Stimulated activated CD4-positive, alpha-beta T cell treated with anti-CD3 and anti-CD28 coated beads, Interleukin-1b, Interleukin-23, amount 100 ng/mL, for 48 hours (primary cell): ENCODE measurements at places on chromosomes 1 and 21.
A peak's percentile ranks its signal among the peaks of the same experiment; 100 is the strongest.

DNA sequence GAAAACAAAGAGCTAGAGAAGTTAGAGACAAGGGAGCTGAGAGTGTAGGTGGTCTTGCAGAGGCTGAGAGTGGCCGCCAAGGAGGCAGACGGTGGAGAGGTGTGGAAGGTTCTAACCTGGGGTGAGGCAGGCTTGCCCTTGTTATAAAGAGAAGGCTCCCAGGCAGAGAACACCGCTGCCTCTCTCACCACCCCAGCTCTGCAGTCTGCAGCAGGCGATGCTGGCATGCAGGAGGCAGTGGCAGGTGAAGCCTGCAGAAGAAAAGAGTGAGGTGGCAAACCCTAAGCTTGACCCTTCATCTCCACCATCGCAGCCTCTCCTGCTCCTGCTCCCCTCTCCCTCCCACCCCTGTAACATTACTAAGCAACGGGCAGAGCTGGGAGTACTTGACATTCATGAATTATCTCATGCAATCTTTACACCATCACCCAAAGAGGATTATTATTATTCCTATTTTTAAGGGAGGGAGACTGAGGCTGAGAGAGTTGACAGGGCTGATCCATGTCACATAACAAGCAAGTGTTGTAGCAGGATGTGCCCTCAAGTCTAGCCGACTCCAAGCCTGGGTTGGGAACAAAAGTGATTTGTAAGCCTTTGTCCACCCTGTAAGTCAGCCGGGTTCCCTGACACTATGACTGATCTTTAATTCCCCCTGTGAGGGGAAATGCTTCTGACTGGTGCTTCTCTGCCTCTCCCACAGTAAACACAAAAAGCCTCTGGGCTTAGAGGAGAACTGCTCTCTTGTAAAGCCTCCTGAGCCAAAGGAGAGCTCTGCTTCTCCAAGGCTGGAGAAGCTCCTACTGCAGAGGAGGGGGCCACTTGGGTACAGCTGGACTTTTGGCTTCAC, 36.1 kb downstream of the KANK4 start:
- no peak for DNase-seq

DNA sequence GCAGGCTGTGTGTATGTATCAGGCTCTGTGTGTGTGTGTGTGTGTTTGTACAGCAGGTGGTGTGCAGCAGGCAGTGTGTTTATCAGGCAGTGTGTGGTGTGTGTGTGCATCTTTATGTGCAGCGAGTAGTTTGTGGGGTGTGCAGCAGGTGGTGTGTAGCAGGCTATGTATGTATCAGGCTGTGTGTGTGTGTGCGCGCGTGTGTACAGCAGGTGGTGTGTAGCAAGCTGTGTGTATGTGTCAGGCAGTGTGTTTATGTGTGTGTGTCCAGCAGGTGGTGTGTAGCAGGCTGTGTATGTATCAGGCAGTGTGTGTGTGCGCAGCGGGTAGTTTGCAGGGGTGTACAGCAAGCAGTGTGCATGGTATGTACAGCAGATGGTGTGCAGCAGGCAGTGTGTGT, 29.0 kb downstream of the PTPRF start:
- DNase-seq = no peak

DNA sequence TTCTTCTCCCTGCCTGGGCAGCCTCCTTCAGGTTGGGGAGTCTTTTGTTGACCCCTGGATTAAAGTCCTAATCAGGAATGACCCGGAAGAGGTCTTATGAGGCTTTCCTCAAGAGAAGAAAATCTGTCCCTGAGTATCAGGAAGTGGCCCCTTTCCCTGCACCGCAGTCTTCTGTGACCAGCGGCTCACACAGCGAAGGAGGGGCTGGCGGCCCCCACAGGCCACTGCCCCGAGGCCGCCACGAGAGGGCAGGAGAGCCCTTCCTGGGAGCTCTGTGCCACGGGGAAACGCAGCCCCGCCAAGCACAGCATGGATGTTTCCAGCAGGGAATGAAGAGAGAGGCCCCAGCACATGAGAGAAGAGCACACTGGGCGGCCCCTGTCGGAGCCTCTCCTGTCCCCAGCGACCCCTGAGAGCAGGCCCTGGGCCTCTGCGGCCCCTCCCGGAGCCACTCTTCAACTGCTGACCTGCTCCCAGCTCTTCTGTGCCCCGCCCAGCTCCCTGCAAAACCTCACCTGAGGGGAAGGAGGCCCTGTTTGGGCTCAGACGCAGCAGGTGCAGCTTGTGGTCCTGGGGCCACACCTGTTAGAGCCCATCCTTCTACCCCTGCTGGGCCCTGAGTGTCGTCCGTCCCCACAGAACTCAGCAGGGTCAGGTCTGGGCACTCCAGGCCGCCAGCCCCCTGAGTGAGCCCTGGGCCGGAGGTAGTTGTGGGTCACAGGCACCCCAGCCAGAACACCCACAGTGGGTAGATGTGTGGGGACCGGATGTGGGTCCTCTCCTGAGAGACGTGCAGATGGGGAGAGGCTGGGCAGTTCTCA, 4.9 kb upstream of the POFUT2 start:
- DNase-seq = peak; percentile 67

GRCh38 chr1:36089393-36090121, 865 bp downstream of the ADPRS start:
- DNase-seq = no peak

GRCh38 chr1:48940354-48940753, 163.7 kb upstream of the BEND5 start:
- DNase-seq = no peak

GRCh38 chr1:214290424-214291037, 9.6 kb downstream of the SMYD2 start:
- DNase-seq = no peak

- no peak for DNase-seq
These were observed 123.6 kb downstream of the ELAVL4 start for GRCh38 chr1:50232336-50232735.

DNA sequence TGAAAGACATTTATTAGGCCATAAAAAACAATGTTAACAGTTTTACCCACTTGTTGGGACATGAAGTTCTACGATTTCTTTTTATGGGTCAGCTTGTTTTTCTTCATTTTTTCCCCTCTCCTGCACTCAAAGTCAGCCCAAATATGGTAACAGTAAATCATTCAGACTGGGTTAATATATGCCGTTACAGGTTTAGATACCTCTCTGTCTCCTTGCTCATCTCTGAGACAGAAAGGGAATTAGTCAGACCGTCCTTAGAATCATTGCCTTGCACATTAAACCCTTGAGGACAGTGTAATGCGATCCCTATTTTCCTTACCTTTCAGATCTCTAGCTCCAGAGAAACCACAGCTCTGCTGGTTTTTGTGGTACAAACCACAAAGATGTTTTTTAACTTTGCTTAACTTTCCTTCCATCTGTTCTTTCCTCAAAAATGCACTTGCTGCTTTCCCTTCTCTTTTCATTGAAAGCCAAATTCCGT, 613.3 kb downstream of the PLPP3 start:
- no peak for DNase-seq

- DNase-seq = no peak
These were observed 4.8 kb upstream of the TFF3 start for GRCh38 chr21:42319851-42320572.

- no peak for DNase-seq
These were observed 3.0 kb downstream of the HSPB7 start for GRCh38 chr1:16014509-16015482.

- no peak for DNase-seq
These were observed 14.7 kb downstream of the DOP1B start for GRCh38 chr21:36171336-36171735.

DNA sequence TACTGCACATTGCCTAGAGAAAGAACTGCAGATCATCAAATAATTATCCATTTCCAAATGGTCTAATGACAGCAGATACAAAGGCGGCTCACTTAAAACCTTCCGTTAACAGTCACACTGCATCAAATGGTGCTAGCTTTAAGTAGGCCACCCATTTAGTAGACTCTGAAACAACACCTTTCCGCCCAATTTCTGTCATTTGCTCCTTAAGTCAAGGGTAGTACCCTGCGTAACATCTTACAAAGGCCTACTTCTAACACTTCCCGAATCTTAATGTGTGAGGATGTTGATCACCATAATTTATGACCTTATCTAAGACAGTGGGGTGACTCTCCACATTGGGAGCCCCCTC, 692 bp upstream of the RALGPS2 start:
- DNase-seq = no peak

- DNase-seq = no peak
These were observed 1.8 kb downstream of the SH2D5 start for GRCh38 chr1:20730690-20731056.

- DNase-seq = no peak
These were observed 93.2 kb upstream of the HNRNPU start for GRCh38 chr1:244957525-244957924.

DNA sequence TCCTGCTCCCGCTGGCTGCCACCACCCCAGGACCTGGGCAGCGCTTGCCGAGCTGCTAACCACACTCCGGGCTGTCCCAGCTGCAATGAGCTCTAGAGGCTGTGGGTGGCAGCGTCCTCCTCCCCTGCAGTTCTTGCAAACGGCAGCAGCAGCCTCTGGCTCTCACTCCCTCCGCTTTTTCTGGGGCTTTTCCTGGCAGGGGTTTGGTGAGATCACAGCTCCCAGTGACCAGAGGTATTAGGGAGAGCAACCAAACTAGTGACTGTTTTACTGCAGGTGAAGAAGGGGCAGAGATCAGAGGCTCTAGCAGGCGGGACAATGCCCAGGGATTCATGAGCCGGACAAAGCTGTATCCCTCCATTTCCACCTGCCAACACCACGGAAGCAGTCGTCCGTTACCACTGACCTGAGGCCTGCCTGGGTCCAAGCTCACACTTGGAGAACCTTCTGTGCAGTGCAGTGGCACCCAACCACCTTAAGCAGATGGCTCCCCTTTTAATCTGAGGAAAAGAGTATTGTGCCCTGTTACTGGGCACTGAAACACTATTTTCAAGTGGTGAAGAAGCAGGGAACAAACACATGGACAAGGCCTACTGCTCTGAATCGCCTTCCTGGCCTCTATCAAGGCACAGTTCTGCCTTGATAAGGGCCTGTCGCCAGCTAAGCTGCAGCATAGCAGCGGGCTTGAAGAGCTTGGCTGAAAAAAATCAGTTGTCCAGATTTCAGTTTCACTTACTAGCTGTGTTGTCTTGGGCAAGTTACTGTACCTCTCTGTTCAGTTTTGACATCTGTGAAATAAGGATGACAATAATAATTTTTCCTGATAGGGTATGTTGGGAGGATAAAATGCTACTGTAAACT, at the start of gene F5:
Gene F5 (minus strand): TSS at position 87 of the 861 bp plus-strand sequence. CDS start 95 bp downstream, outside the sequence.
- DNase-seq = peak; percentile 88

DNA sequence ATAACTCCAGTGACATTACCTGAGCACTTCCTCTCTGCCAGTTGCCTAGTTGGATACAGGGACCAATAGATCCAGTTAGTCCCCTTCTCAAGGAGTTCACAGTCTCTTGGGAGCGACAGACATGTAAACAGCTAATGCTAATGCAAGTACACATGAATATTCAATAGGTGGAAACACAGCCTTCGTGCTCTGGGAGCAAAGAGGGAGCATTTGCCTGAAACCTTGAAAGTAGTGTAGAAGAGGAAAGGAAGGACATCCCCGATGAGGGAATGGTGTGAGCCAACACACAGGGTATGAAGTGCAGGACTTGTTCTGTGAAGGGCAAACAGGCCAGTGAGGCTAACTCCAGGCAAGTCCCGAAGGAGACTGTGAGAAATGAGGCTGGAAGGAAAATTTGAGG, 3.8 kb upstream of the TMEM222 start:
- DNase-seq = no peak

DNA sequence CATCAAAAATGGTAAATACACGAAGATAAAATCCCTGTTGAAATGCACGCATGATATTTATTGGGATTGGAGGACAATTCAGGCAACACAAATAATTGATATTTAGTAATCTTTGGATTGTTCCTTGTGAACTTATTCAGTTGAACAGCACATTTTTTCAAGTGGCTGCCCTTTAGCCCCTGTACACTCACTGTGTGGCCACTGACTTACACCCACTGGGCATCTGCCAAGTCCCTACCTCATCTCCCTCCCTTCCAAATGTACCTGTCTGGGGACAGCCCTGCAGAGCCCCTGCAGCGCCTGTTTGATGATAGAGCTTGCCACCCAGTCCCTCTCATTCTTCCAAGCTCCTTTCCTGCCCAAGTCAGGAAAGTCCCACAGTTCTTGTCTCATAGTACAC, 154.3 kb downstream of the GLUL start:
- no peak for DNase-seq

DNA sequence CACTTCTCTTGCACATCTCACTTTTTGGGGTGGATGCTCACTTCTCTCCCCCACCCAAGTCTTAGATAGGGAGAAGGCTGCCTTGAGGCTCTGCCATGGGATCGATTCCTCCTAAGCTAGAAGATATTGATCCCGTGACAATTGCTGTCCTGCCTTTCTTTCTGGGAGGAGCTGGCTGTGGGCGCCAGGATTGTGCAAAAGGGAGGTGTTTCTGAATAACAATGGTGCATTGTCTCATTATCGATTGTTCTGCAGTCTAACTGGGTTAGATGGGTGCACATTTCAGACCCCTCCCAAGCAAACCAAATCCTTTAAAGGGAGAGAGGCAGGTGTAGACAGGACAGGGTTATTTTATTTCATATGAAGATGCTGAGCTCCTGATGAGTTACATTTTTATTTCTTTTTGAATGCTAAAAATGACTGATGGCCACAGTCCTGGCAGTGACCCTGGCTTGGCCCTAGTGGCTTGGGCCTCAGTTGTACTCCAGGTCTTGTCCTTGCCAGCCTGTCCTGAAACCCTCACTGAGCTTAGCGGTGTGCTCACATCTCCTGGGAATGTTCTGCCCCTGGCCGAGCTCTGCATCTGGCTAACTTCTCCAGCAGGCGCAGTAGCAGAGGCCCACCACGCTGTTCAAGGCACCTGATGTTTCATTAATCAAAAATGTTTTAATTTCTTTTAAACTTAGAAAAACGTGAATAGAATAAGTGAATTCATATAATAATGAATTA, 99.0 kb upstream of the KAZN start:
- DNase-seq = no peak

DNA sequence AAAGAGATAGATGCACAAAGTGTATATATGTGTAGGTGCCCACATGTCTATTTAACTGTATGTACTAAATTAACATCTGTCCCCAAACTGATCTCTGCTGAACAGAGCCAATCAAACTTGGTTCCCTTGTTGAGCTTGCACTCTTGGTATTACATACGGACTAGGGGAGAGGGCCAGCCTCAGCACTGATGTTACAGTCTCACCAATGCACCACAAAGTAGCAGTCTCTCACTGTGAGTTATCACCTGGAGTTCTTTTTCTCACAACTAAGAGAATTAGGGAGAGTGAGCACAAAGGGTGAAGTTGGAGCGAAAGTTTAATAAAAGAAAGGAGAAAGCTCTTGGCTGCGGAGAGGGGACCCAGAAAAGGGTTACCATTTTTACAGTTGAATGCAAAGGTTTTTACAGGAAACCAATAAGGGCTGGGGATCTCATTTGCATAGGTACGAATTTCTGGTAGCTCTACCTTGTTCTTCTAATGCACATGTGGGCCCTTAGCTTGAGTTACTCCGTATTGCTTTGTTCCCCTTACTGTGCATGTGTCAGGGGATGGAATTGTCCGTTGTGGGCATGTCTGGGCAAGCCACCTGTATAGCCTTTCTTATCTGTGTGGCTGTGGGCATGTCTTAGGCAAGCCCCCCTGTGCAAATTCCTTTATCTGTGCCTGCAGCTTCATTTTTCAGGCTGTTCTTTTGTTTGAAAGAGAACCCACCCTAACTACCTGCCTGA, 13.3 kb upstream of the CHI3L2 start:
- no peak for DNase-seq
